ENCODE measurements at places on chromosomes 3 and 15. TPM values are rescaled to one million over a fixed set of nuclear protein-coding genes. Genes with fewer than 3 reads are reported as not detected.

Gene PLA2G4B
- 0.31 TPM for total RNA-seq

Gene THRB
- total RNA-seq, result 16.2 TPM

Gene TPRG1
- 33.6 TPM for total RNA-seq

Gene NDUFAF3
- total RNA-seq, result 41.2 TPM

Gene GABRR3
- not detected for total RNA-seq

Gene KBTBD13
- not detected for total RNA-seq

Gene HHLA2
- not detected for total RNA-seq

Gene SI
- not detected for total RNA-seq

Gene POPDC2
- total RNA-seq, result 0.72 TPM
